GM06990 (cell line): ENCODE measurements at places on chromosomes 11 and 22.

DNA sequence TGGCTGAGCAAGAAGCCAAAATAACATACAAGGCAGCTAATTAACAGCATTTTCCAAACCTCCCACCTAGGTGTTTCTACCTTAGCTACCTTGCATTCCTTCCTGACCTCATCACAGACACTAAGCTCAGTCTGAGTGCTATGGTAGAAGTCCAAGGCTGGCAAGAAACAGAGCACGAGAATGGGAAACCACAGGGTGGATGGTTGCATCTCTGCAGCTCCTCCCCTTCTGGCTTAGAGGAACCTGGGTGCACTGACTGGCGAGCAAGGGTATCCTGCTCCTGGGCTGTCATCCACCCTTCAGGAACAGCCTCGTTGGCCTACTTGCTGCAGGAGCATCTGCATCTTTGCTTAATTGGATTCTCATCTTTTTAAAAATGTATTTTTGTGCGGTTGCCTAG, 73.1 kb upstream of the KIRREL3 start:
- peak; percentile 3 for DNase-seq

DNA sequence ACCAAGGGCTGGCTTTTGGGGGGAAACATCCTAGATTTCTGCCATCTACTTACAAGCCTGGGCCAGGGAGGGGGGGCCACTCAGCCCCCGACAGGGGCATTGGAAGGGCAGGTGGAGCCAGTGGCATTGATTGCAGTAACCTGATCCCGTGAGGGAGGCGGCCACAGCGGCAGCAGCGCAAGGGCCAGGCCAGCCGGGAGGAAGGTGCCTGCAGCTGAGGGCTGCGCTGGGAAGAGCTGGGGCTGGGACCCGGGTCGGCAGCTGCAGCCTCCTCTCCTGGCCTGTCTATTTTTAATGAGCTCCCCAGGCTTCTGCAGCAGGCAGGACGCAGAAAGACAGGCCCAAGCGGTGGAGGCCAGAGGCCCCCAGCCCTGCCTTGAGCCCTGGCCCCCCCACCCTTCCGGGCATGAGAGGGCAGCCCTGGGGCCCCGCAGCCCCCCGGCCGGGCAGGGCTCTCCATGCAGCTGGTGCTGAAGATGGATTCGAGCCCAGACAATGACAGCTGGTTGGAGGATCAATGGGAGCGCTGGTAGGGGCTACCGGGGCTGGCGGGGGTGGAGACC, 10.6 kb downstream of the FREY1 start:
- DNase-seq = no peak

DNA sequence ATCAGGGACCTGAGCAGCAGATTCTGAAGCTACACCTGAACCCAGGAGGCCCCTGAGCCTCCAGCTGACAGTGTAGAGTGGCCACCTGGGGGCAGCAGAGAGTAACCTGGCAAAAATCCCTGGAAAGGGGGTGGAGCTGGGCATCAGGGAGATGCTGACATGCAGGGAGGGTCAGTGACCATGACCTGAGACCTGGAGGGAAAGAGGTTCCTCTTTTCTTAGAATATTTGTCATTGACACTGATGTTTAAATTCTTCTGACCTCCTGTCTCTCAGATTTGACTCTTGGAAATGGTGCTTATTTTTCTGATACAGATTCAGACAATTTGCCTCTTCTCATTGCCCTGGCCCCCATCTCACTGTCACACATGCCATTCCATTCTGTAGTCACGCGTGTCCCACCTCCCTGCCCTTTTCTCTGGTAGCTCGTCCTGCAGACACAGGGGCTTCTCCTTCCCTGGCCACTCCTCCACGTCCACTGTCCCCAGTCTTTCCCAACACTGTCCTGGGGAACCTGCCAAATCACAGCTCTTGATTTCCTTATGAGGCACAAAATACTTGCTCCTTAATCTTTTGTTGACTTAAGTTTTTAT, 117.2 kb upstream of the IGLL5 start:
- no peak for DNase-seq

DNA sequence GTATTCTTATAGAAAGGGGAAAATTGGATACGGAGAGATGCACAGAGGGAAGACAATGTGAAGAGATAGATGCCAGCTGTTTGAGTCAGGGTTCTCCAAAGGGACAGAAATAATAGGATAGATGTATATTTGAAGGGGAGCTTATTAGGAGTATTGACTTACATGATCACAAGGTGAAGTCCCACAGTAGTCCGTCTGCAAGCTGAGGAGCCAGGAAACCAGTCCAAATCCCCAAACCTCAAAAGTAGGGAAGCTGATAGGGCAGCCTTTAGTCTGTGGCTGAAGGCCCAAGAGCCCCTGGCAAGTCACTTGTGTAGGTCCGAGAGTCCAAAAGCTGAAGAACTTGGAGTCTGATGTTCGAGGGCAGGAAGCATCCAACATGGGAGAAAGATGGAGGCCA, 569.6 kb upstream of the LARGE1 start:
- no peak for DNase-seq

GRCh38 chr22:49574205-49574880, 253.3 kb downstream of the BRD1 start:
- DNase-seq = no peak

GRCh38 chr11:86978756-86979608, 23.8 kb upstream of the FZD4 start:
- DNase-seq = no peak

GRCh38 chr22:45238076-45238956, 2.4 kb downstream of the KIAA0930 start:
- DNase-seq = no peak
